CD8-positive, alpha-beta memory T cell (primary cell): ENCODE measurements at places on chromosomes 3 and 15. TPM values are rescaled to one million over a fixed set of nuclear protein-coding genes. Genes with fewer than 3 reads are reported as not detected.

HESX1 gene
- polyA plus RNA-seq = not detected

ITIH4 gene
- polyA plus RNA-seq = not detected

NUTM1 gene
- not detected for polyA plus RNA-seq

ASB14 gene
- 0.24 TPM for polyA plus RNA-seq

GREM1 gene
- not detected for polyA plus RNA-seq

PRKAR2A gene
- 16.4 TPM for polyA plus RNA-seq

MYO9A gene
- 20.3 TPM for polyA plus RNA-seq

CPEB1 gene
- 1.2 TPM for polyA plus RNA-seq
